Stimulated activated CD8-positive, alpha-beta memory T cell treated with anti-CD3 and anti-CD28 coated beads, Interleukin-4, amount 100 ng/mL, for 4 hours (primary cell): ENCODE measurements at places on chromosomes 3 and 15.

GRCh38 chr3:87805670-87806069 is 253.1 kb downstream of the CGGBP1 start:
- DNase-seq, result no peak

DNA sequence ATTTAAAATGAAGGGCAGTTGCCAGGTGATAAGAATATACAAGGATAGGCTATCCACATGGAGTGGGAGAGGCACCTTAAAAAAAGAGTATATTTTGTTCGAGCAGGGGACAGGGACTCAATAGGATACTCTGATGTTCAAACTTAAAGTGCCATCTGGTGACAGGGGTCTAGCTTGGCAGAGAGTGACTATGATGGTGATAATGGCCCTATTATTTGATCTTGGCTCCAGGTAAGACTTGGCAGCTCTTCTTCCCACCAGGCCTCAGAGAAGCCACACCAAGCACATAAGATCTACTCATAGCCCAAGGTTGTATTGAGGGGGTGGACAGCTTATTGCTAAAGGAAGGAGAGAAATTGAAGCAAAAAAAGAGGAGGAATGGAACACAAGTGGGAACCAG is 109.0 kb upstream of the MANF start:
- no peak for DNase-seq

DNA sequence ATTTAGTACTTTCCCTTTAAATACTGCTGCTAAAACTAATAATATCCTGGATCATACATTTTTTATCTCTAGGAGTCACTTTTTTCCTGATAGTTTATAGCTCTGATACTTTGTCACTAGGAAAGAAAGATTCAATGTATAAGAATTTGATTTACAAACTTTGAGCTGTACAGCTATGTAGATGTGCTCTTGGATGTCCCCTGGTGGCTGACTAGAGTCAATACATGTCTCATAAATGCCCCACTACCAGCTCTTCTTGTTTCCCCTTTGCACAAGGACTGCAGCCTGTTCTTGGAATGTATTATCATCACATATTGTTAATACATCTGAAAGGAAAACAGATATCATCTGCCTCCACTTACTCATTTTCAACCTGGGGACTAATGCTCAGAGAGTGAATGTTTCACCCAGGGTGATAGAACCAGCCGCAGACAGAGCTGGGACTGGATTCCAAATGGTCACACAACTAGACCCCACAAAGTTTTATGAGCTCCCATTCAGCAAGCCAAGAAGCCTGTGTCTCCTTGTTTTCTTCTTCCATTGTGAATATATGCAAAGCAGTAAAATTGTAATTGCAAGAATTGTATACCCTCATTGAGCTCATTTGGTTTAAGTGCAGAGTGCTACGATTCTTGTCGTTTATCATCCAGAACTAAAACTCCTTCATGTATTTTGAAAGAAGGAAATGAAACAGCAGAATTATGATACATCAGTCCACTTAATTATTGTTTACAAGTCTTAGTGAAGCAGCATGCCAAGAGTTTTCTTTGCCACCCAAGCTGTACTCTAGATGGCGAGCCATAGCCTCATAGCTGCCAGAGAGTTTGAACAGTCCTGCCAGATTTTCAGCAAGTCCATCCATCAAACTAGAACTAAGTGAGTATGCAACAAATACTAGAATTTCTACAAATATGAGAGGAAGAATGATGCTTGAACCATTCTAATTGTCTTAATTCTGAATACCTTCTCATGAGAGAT is 261.6 kb upstream of the LMCD1 start:
- no peak for DNase-seq

DNA sequence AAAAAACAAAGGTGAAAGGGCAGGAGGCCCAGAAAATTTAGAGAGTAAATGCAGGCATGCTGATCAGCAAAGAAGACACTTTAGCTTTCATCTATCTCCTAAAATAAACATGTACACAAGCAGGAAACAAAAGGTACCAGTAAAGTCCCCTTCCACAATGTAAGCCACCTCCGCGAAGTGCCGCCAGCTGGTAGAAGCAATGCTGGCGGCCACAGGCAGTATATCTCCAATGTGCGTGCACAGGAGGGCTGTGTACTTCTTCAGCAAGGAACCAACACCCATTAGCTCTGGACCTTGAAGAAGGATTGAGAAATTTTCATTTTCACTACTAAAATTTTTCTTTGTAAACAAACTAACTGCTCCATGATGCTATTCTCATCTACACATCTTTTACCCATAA is 75.4 kb downstream of the HERC2 start:
- no peak for DNase-seq

- no peak for DNase-seq
Measured at GRCh38 chr3:62214850-62215249, 158.5 kb downstream of the FEZF2 start.

GRCh38 chr3:70811880-70812279 is 499.4 kb upstream of the MDFIC2 start:
- DNase-seq, result no peak

GRCh38 chr3:77489216-77489615 is 449.3 kb downstream of the ROBO2 start:
- no peak for DNase-seq

DNA sequence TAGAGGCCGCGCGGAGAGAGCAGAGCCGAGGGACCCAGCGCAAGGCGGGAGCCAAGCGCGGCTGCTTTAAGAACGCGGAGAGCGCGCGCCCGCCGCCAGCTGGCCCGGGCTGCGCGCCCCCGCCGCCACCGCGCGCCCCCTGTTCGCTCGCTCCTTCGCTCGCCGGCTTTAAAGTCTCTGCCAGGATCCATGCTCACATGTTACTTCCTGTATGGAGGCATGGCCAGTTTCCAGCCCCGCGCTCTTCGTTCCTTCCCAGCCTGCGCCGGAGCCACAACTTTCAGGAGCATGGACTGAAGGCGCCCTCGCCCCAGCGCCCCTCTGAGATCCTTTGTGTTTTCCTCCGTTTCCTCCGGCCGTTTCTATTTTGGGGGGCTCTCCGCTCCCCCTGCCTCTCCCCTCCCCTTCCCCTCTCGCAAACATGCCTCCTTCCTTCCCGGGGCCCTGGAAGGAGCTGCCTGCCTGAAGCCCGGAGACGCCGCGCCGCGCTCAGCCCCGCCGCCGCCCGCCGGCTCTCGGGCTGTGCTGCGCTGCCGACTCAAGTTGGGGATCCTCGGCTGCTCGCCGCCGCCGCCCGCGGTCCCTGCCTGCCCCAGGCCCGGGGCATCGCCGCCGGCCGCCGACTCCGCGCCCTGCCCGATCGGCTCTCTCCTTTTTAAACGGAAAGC is at the start of gene PTPRG:
TSS of gene PTPRG (plus strand) at position 198 of the 668 bp plus-strand sequence. CDS start 717 bp downstream, outside the sequence.
- no peak for DNase-seq

DNA sequence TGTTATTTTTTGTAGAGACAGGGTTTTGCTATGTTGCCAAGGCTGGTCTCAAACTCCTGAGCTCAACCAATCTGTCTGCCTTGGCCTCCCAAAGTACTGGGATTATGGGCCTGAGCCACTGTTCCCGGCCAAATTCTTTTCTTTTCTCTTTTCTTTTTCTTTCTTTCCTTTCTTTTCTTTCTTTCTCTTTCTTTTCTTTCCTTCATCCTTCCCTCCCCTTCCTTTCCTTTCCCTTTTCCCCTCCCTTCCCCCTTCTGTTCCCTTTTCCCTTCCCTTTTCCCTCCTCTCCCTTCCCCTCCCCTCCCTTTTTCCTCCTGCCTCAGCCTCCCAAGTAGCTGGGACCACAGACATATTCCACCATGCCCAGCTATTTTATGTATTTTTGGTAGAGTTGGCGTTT is 3.1 kb upstream of the ARF4 start:
- no peak for DNase-seq

DNA sequence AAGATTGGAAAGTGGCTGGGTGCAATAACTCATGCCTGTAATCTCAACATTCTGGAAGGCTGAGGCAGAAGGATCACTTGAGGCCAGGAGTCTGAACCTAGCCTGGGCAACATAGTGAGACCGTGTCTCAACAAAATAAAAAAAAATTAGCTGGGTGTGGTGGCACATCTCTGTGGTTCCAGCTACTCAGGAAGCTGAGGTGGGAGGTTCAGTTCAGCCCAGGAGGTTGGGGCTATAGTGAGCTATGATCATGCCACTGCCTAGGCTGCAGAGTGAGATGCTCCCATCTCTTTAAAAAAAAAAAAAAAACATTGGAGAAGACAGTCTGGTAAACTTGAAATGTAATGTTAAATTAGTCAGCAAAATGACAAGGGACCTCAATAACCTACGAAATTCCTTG is 57.9 kb downstream of the STAG1 start:
- no peak for DNase-seq

- no peak for DNase-seq
Measured at GRCh38 chr3:23270423-23270822, 67.3 kb downstream of the UBE2E2 start.

GRCh38 chr3:14768881-14769280 is 49.9 kb upstream of the FGD5 start:
- no peak for DNase-seq

DNA sequence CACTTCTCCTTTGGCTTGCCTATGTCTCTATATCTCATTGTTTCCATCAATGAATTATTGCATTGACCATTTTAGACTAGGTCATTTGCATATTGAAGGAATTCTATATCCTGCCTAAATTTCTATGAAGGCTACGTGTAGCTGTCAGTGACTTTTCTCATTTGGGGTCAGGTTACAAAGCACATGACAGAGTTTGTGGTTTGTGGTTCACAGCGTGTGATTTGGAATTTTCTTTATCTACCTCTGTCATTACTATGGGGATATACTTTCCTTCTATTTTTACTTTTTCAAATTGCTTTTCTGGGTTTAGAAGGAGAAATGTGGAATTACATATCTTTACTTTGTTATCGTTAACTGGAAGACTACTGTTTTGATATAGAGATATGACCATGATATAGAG is 317.3 kb upstream of the CFAP20DC start:
- no peak for DNase-seq

GRCh38 chr15:84702961-84703482 is 12.9 kb downstream of the SEC11A start:
- DNase-seq, result no peak

GRCh38 chr15:67185621-67186225 is 68.7 kb downstream of the AAGAB start:
- DNase-seq, result no peak

DNA sequence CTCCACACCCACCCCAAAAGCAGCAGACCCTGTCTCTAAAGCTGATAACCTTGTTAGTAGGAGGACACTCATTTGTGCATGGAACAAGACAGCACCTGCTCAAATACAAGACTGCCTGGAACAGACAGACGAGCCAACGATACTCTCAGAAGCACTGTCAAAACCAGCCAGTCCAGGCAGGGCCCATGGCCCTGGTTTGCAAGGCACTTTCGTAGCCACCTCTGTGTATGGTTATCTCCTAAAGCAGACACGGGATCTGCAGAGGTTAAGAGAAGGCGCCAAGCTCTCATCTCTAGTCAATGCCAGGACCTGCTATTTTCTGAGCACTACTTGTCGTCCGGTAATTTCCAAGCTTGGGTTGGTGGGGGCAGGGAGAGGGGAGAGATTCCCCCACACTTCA is 10.5 kb downstream of the NTRK3 start:
- no peak for DNase-seq

- no peak for DNase-seq
Measured at GRCh38 chr15:70217226-70218160, 119.8 kb upstream of the TLE3 start.

DNA sequence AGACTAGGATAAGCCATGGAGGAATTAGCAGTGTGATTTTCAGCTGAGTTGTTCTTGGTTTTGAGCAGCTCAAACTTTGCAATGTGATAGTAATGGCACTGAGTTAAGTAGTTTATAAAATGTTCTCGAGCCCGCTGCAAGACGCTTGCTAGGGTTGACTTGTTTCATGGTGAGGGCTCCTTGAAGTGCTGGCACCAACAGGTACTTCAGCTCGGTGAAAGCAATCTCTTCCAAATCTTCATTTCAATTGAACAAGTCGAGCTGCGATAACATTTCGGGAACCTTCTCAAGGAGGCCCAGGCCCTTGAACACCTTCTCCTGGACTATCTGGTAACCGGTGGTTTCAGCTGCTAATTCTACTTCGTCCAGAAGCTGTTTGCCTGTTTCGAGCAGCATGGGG is 50.8 kb upstream of the DYNC1LI1 start:
- no peak for DNase-seq

DNA sequence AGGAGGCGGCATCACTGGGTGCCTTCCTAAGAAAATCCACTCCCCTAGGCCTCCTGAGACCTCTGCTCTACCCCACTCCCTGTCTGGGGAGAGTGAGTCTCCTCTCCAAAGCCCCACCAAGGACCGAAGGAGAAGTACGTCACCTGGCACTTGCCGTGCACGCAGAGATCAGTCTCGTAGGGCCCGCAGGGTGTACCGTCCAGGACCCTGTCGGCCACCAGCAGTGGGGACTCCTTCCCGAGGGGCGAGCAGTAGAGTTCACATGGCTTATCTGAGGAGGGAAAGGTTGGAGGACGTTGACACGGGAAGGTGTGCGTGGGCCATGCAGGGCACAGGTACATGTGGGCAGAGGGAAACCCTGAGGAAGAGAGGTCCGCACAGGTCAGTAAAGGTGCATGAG is 232.9 kb downstream of the ADAMTS17 start:
- DNase-seq, result no peak

DNA sequence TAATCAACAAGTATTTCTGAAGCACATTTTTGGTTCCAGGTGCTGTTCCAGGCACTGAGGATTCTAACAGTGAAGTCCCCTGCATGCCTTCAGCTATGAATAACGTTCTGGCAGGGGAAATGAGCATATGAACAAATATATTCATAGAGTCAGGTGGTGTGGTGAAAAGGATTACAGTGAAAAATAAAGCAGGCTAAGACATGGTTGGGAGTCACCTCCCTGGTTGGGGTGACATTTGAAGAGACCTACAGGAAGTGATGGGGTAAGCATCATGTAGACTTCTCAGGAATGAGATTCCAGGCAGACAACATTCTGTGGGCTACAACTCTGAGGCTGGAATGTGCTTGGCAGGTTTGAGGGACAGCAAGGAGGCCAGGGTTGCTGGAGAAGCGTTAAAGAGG is 15.0 kb downstream of the FRMD4B start:
- no peak for DNase-seq

- no peak for DNase-seq
Measured at GRCh38 chr3:48372862-48373435, 930 bp downstream of the FBXW12 start.

DNA sequence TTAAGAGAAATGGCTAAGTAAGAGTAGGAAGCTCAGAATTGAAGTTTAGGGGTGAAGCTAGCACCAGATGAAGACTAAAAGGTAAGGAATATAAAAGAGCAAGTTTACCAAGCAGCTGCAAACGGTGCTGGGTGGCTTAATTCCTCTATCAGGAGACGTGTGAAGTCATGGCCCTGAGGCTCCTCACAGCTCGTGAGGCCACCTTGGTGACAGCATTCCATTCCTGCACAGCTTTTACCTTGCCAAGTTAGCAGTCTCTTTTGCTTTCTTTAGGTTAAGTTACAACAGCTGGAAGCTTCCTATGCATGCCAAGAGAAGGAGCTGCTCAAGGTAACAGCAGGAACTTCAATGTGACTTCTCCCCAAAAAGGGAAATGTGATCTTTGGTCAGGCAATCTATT is 6.4 kb downstream of the TMCO5A start:
- no peak for DNase-seq
